A549 treated with Hydrocortisone at 1 μM for 4 hours (cell line): ENCODE measurements at places on chromosomes 11 and 22. TPM values are rescaled to one million over a fixed set of nuclear protein-coding genes. Genes with fewer than 3 reads are reported as not detected.

Gene KRTAP5-7
- total RNA-seq, result not detected in 5 replicates

Gene DKK3
- total RNA-seq, result 16.5 to 24.1 TPM (median 20.1 TPM) in 5 replicates

Gene USP28
- total RNA-seq, result 13.7 to 24.1 TPM (median 16.7 TPM) in 5 replicates

Gene SLC25A18
- 0.46 to 0.76 TPM (median 0.53 TPM) in 5 replicates for total RNA-seq

Gene YPEL4
- 0.18 to 0.39 TPM (median 0.28 TPM) in 5 replicates for total RNA-seq

Gene MRGPRE
- total RNA-seq, result 0.08 to 0.22 TPM (median 0.18 TPM) in 4 of 5 replicates, not detected in the other

Gene B4GAT1
- 14.8 to 17.1 TPM (median 16.8 TPM) in 5 replicates for total RNA-seq

Gene KRTAP5-9
- 0.09 TPM in 1 of 5 replicates, not detected in the others for total RNA-seq

Gene PGA5
- total RNA-seq, result not detected in 5 replicates

Gene APOL5
- not detected in 5 replicates for total RNA-seq

Gene OR5B21
- total RNA-seq, result not detected in 5 replicates

Gene TRIM6
- total RNA-seq, result 6.3 to 10.1 TPM (median 8.4 TPM) in 5 replicates

Gene ADM2
- 0.44 to 0.91 TPM (median 0.63 TPM) in 5 replicates for total RNA-seq

Gene C11orf87
- total RNA-seq, result 0.01 to 0.05 TPM (median 0.01 TPM) in 3 of 5 replicates, not detected in the others

Gene MAJIN
- not detected in 5 replicates for total RNA-seq

Gene SLC17A6
- not detected in 5 replicates for total RNA-seq

Gene CHEK2
- total RNA-seq, result 8.9 to 11.7 TPM (median 11.0 TPM) in 5 replicates

Gene MMP12
- 0.06 to 0.14 TPM (median 0.08 TPM) in 3 of 5 replicates, not detected in the others for total RNA-seq

Gene SCGB1D2
- 0.28 TPM in 1 of 5 replicates, not detected in the others for total RNA-seq

Gene OR51B5
- not detected in 5 replicates for total RNA-seq

Gene NXPE1
- not detected in 5 replicates for total RNA-seq

Gene GUCY1A2
- total RNA-seq, result 0.02 to 0.05 TPM (median 0.02 TPM) in 5 replicates

Gene GNB1L
- total RNA-seq, result 16.5 to 20.5 TPM (median 17.5 TPM) in 5 replicates

Gene NRIP3
- 0.61 to 1.3 TPM (median 0.71 TPM) in 5 replicates for total RNA-seq

Gene BDNF
- total RNA-seq, result 7.6 to 10.1 TPM (median 8.9 TPM) in 5 replicates

Gene SBF1
- total RNA-seq, result 20.3 to 24.9 TPM (median 22.4 TPM) in 5 replicates

Gene PHRF1
- 34.9 to 36.8 TPM (median 35.7 TPM) in 5 replicates for total RNA-seq
